Activated CD8-positive, alpha-beta memory T cell treated with anti-CD3 and anti-CD28 coated beads, Interleukin-2, amount 10 ng/mL, durations not matched to agents 7 days and 5 days (primary cell): ENCODE measurements at places on chromosomes 3 and 15. TPM values are rescaled to one million over a fixed set of nuclear protein-coding genes. Genes with fewer than 3 reads are reported as not detected.

ACSBG1 gene
- total RNA-seq: not detected

- no peak for DNase-seq
These were observed 129.5 kb downstream of the PLCL2 start for GRCh38 chr3:17014284-17014683.

GRCh38 chr15:55357774-55358173, 38.8 kb downstream of the PIGB start:
- no peak for DNase-seq

IL1RAP gene
- total RNA-seq: 8.4 TPM

DNA sequence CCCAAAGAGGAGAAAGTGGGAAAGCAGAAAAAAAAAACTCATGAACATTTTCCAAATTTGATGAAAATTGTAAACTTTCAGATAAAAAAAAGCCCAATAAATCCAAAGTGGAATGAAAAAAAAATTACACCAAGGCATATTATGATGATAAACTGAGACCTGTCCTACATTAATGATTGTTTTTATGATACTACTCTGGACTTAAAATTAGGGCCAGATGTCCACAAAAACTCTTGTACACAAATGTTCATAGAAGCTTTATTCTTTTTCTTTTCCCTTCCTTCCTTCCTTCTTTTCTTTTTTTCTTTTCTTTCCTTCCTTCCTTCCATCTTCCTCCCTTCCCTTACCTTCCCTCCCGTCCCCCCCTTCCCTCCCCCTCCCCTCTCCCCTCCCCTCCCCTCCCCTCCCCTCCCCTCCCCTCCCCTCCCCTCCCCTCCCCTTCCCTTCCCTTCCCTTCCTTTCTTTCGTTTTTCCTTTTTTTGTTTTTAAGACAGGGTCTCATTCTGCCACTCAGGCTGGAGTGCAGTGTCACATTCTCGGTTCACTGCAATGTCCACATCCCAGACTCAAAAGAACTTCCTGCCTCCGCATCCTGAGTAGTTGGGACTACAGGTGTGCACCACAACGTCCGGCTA, 243.9 kb downstream of the MEIS2 start:
- no peak for DNase-seq

CAND2 gene
- total RNA-seq: 0.05 TPM

DNA sequence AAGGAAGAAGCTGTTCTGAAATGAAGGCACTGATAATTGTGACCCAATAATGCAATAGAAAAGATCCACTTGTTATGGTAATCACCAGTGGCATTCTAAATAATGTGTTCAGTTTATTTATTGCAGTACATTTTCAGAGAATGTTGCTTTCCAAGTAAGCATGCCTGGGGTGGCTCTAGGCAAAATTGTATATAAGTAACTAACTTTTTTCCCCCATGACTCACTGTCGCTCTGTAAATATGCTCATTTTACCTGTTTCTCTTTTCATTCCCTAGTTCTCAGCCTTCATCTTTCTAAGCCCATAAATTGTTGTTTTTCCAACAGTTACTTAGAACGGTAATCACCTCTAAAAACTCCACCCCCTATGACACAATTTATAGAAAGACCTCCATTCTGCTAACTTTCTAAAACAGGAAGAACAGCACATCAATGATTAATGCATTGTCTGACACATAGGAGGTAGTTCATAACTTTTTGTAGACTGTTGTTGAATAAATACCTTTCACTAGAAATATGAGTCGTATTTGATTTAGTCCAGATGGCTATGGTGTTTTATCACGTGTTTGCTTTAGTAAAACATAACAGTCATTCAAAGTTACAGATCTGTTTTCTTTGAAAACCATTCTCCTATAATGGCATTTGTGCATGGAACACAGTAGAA, 143.1 kb downstream of the LSAMP start:
- no peak for DNase-seq
